Stimulated activated CD8-positive, alpha-beta memory T cell treated with anti-CD3 and anti-CD28 coated beads, Interleukin-4, amount 100 ng/mL, for 48 hours (primary cell): ENCODE measurements at places on chromosomes 6 and 20.
A peak's percentile ranks its signal among the peaks of the same experiment; 100 is the strongest.

GRCh38 chr6:12345694-12346058 is 55.5 kb downstream of the EDN1 start:
- DNase-seq = no peak

DNA sequence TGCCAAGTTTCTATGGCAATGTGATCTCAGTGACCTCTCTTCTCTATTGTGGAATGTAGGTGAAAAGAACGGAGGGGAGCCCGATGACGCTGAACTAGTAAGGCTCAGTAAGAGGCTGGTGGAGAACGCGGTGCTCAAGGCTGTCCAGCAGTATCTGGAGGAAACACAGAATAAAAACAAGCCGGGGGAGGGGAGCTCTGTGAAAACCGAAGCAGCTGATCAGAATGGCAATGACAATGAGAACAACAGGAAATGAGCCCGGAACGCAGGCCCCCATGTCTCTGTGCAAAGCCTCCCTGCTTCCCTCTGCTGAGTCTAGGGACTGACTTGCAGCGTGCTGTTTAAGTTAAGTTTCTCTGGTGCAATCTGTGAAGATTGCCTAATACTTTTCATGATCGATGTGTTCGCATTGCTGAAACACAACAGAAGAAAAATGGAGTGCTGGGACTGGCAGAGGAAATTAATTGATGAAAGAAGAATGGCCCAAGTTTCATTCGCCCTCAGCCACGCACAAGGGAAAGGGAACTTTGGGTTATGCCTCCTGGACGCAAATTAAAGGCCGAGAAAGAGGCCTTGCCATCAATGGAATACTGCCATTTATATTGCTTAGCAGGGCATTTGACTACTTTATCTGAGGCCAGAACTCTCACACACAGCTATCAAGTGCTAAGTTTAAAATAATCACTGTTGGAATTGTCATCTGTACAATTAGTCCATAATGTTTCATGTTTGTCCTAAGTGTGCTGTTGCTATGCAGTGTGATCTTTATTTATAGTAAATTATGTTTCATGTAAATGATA is 146.4 kb downstream of the AKAP7 start:
- peak; percentile 57 for DNase-seq

GRCh38 chr6:125811259-125811658 is 20.5 kb downstream of the NCOA7 start:
- no peak for DNase-seq

DNA sequence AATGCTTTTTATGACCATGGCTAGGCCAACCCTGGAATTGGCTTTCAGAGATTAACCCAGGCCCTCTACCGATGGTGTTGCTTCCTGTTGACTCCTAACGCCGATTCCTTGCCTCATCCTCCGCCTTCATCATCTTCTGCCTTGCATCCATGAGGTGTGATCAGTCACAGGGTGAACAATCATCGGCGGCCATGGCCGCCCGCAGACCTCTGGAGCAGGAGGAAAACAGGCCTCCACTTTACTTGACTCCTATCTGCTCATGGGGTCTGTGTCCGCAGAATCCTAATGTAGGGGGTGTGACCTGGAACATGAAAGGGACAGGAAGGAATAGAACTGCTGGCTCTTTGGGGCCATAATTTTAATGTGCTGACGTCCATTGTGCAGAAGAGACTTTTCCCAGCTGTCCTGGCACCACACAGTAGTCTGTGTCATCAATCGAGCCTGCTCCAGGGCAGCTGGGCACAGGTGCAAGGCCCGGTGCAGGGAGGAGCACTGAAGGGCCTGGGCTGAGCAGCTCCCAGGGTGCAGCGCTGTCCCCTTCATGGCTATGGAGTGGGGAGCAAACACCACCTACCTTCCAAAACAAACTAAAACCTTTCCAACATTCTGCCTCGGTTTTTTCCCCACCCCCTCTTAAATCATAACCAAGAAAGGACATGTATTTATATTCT is 8.0 kb downstream of the SLC22A3 start:
- no peak for DNase-seq

DNA sequence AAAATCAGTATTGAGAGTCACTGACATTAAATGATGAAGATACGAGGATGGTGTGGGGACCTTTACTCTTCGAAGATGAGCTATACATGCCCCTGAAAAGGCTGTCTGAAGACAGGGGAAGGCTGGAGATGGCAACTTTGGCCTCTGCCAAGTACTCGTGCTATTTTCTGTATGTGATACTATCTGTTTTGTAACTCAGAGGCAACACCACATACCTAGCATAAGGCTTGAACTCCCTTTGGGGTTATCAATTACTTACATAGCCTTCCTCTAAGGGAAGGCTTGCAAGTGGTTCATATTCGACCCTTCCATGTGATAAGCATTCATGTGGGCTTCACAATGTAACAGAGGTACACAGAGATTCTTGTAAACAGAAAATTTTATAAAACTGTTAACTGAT is 68.7 kb upstream of the FBXO30 start:
- DNase-seq = no peak

DNA sequence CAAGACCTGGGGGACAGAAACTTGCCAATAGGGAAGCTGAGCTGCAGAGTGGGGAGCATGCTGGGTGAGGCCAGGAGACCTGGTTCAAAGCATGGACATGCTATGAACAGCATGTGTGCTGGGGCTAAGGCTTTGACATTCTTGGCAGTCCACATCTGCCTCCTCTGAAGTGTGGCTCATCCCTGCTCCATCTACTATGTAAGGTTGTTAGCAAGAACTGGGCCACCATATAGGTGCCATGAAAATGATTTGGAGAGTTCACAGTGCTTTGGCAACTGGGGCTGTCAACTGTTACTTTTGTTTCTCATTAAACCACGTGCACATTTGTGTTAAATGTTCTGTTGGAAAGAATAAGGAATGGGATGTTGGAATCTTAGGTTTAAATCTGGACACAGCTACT is 311.1 kb downstream of the CDC5L start:
- no peak for DNase-seq

- no peak for DNase-seq
These were observed 24.4 kb downstream of the TBC1D20 start for GRCh38 chr20:437787-438486.

DNA sequence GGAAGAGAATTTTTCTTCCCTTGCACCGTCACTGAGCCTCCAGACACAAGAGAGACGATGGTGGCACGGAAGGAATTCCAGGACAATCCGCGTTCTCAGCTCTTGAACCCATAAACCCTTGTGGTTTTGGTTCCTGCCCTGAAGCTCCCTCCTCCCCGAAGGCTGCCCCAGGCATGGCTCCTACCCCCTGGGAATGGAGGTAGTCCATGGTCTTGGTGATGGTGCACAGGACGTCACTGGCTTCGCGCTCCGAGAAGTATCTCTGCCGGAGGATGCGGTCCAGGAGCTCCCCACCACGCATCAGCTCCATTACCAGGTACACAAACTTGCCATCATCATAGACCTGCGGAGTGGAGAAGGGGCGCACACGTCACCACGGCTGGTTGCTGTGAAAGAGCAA is 47.5 kb upstream of the MPC1 start:
- DNase-seq = no peak

DNA sequence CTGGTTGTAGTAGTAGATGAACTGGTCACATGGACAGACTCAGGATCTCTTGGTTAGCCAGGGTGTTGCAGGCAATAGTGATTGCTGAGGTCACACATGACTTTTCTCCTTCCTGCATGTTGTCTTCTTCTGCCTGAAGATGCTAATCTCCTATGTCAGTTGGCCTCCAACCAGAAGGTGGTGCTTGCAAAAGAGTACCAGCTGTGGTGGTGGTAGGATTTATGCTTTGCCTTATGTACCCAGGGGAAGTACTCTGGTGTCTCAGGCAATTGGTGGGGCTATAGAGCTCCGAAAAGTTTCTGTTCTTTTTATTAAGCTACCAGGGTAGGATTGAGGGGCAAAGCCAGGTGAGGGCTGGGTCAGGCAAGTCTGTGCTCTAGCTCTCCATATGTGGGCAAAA is 98.5 kb downstream of the CARMIL1 start:
- no peak for DNase-seq

GRCh38 chr20:8844179-8844578 is 224.7 kb upstream of the PLCB4 start:
- DNase-seq = no peak

GRCh38 chr6:124260337-124260736 is 456.7 kb downstream of the NKAIN2 start:
- DNase-seq = no peak

DNA sequence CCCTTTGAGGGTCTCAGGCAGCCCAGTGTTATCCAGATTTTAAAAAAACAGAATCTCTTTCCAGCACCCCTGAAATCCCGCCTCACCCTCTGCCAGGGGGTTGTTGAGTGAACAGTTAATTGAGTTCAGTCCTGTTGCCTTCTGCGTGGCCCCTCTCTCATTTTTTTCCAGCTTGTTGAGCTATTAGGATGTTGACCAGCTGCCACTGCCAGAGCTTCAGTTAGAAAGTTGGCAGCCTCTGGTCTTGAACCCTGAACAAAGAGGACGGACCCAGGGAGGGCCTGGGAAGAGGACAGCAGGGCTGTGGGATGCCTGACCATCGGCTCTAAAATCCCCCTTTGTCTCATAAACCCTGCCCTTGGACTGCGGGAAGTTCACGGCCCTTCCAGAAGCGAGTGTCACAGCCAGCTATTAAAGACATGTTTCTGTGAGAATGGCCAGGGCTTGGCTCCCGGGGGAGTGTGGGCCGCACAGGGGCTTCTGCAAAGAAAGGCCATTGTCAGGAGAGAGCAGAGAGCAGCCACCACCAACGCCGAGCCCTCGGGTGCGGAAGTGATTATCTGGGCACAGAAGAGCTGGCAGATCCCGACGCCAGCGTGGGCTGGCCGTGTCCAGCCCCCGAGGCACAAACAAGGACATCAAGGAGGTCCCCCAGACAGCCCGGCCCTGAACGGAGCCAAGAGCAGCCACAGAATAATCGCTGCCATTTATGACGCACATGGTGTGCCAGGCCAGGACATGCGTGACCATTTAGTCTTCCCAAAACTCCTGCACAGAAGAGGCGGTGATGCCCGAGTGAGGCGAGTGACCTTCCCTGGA is 189.0 kb downstream of the ANKRD60 start:
- DNase-seq = no peak

- DNase-seq = no peak
These were observed 527.6 kb downstream of the MAFB start for GRCh38 chr20:40161391-40161790.

DNA sequence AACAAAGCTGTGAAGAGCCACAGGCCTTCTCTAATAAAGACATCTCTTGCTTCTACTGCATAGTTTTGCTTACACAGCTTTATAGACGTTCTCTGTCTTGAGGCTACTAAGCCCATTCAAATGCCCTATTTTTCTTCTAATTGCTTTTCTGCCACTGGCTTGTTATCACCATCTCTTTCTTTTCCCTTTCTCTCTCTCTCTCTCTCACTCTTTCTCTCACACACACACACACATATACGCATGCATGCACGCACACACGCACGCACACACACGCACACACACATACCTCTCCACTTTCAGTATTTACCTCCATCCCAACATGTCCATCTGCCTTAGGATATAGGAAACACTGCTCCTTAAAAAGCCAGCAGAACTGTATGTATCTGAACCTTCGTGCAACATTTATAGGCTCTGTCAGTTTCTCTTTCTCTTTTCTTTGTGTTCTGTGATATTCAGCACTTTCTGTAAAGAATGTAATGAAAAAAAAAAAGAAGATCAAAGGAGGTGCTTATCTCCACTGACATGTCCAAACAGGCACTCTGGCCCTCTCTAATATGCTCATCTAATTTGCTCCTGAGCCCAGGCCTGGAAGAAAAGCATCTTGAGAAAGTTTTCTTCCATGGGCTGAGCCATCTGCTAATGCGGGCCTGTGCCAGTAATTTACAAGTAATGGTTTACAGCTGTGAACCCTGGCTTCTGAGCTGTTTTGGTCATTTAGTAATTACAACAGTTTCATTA is 1046.7 kb upstream of the MAP3K7 start:
- DNase-seq = no peak

DNA sequence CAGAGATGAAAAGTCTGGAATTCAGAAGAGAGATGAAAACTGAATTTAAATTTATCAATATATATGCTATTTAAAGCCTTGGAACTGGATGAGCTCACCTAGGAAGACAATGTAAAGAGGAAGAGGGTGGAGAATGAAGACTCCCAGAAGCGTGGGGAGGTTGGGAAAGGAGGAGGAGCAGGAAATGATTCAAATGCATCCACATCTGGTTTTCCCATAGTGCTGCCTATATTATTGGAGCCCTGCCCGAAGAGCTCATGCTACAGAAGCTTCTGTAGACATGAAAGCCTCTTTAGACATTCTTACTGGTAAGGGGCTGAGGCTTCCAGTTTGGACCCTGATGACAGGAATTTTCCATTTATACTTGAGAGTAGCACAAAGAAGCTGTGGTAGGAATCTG is 19.2 kb downstream of the PDE7B start:
- no peak for DNase-seq

DNA sequence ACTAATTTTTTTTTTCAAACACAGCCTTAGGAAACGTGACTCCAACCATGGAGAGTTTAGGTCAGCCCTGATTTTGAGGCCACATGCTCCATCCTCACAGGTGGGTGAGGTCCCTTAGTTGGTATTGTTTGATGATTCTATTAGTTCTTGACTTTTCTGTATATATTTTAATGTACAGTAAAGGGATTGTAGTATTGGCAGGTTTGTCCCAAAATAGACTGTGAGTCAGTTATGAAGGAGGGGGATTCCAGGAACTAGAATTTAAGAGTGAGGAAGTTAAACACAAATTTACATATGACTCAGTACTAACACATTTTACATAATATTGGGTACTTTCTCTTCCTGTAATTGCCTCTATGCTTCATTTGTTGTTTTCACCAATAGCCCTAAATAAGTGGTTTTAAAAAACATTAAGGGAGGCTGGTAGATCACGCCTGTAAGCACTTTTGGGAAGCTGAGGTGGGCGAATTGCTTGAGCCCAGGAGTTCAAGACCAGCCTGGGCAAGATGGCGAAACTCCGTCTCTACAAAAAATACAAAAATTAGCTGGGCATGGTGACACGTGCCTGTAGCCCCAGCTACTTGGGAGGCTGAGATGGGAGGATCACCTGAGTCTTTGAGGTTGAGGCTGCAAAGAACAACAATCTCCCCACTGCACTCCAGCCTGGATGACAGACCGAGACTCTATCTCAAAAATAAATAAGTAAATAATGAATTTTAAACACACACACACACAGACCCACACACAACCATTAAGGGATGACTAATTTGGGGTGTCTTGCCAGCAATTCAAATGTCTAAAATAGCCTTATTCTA is 81.8 kb downstream of the SGK1 start:
- DNase-seq = no peak

GRCh38 chr6:149929422-149929821 is 6.5 kb upstream of the RAET1G start:
- no peak for DNase-seq

DNA sequence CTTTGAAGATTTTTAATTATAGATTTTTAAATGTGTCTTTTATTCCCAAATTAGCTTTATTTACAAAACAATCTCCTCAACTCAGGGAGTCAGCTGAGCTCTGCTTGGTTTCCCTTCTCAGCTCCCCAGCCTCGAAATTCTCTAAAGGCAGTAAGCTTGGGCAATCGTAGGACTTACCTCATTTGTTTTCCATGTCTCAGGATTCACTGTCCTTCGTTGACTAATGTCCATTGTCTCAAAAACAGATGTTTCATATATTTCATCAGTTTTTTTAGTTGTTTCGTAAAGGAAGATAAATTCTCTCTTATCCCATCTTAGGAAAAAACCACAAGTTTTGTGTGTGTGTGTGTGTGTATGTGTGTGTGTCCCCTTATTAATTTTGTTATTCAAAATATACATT is 102.2 kb upstream of the ADGRF1 start:
- no peak for DNase-seq
